ENCODE measurements at places on chromosomes 11 and 22.

- DNase-seq: no peak
Observed at GRCh38 chr11:46527591-46528130, 66.2 kb downstream of the AMBRA1 start.

GRCh38 chr22:41947424-41948080, 600 bp upstream of the CENPM start:
- no peak for DNase-seq

DNA sequence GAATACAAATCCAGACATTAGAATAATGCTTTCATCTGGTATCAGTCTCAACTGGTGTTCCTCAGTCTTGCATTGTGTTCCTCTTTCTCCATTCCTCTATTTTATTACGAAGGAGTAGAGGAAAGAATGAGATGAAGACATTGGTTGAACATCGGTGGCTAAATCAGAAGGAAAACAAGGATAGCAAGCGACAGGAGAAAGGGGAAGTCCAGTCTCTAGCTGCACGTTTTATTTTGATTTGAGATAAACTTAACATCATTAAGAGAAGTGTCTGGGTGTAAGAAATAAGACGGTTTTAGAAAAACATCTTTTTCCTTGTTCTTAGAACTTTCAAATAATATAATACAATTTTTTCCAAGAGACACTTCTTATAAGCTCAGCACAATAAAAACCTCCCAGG, 6.2 kb downstream of the SOX6 start:
- no peak for DNase-seq

DNA sequence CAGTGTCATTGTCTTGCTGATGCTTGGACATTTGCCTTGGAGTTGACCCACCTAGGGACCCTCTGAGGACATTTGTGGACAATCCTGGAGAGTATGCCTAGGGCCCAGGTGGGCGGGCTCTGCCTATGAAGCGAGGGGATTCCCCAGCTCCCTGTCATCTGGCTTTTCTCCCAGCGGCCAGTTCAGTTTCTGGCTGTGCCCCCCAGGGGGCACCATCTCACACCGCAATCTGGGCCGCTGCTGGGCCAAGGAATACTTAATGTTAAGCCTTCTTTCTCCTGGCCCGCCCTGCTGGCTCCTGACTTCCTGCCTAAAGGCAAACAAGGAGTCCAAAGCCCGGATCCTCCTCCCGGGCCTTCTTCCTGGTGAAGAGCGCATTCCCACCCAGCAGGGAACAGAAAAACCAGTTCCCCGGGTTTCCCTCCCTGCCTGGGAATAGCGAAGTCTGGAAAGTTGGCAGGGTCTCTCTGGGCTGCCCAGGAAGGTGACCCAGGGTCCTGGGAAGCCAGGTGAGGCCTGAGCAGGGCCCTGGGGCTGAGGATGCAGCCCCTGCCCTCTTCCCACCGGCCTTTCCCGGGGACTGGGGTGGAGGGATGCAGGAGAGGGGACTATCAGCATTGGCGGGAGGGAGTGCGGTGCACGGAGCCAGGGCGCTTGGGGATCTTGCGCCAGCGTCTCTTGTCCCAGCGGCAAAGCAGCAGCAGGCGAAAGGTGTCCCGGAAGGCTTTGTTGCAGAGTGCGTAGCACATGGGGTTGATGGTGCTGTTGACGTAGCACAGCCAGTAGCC, 11.9 kb downstream of the CHRM1 start:
- DNase-seq: peak; percentile 18

- DNase-seq: no peak
Observed at GRCh38 chr22:45880091-45880715, 96.8 kb downstream of the WNT7B start.

DNA sequence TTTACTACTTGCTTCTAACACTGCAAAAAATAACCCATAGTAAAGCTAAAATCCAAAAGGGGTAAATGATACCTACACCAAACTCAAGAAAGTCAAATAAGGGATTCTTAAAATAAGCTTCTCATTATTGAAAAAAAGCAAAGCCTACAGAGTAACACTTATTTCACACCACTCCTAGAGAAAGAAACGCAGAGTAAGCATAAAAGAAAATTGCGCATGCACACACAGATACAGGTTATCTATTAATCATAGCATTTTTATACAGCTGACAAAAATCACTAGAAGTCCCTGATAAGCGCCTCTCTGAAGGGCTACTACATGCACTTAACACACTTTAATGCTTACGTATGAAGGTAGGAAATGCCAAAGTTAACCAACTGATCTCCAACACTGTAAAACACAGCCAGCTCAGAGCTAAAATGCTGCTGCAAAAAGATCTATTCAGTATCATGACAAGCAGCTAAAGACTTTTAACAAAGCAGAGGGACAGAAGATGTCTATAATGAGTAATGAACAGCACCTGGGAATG, 14.0 kb downstream of the RBFOX2 start:
- DNase-seq: no peak

DNA sequence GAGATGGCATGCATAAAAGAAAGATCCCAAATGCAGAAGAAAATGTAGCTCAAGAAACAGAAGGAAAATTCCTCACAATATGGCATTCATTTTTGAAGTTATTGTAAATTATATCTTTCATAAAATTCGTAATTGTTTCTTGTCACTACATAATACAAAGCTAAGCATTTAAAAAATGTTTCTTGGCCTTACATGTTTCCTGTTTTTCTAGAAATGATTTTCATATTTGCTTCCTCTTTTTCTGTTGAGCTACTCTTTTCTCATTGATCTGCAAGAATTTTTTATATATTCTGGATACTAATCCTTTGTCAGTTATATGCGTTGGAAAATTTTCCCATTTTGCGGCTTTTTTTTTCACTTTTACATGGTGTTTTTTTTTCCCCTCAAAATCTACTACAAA, 48.0 kb downstream of the ENTHD1 start:
- DNase-seq: no peak

DNA sequence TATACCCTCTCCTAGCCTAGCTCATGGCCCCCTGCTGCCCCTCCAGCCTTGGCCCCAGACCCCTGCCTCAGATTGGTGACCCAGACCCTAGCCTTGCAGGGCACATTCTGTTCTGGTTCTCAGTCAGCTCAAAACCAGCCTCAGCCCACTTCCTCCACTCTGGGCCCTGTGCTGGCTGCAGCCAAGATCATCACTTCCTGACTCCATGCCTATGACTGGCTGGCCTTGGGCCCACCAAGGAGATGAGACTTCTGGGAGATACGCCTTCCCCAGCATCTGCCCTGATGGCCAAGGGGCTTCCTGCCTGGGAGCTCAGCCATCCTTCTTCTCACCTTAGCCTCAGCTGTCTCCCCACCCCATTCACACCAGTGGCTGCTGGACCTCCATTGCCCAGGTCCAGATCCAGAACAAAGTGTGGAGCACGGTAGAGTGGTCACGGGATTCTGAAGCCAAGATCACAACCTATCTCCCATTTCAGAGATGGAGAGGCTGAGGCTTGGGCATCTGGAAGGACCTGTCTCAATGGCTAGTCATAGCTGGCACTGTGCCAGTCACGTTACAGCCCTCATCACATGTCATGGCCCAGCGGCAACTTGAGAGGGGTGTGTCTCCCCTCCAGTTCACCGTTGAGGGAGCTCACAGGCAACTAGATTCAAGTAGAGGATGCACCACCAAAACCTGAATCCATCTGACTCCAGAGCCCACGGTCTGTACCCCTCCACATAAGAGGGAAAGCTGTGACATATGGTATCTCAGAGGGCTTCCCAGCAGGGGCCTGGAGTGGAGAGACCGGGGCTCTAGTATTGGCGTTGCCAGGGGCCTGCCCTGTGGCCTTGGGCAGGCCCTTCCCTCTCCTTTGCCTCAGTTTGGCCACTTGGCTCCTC, 43.0 kb upstream of the KLHL35 start:
- no peak for DNase-seq

GRCh38 chr11:102573851-102574250, 43.3 kb upstream of the MMP7 start:
- no peak for DNase-seq

DNA sequence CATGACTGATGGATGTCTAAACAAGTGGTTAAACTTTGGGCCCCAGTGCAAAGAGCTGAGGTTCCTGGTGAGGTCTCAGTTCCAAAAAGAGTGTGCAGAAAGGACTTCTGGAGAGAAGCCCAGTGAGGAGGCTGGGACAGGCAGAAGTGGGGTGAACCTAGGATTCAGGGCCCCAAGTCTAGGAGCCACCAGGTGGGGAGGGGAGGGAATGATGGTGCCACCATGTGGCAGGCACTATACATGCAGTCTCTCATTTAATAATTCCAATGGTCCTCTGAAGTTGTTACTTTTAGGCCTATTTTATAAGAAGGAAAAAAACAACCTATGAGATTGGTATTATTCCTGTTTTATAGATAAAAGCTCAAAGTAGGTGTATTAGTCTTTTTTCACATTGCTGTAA, 102.0 kb downstream of the INSC start:
- no peak for DNase-seq

GRCh38 chr22:40322021-40322420, 24.3 kb upstream of the ADSL start:
- DNase-seq: no peak

DNA sequence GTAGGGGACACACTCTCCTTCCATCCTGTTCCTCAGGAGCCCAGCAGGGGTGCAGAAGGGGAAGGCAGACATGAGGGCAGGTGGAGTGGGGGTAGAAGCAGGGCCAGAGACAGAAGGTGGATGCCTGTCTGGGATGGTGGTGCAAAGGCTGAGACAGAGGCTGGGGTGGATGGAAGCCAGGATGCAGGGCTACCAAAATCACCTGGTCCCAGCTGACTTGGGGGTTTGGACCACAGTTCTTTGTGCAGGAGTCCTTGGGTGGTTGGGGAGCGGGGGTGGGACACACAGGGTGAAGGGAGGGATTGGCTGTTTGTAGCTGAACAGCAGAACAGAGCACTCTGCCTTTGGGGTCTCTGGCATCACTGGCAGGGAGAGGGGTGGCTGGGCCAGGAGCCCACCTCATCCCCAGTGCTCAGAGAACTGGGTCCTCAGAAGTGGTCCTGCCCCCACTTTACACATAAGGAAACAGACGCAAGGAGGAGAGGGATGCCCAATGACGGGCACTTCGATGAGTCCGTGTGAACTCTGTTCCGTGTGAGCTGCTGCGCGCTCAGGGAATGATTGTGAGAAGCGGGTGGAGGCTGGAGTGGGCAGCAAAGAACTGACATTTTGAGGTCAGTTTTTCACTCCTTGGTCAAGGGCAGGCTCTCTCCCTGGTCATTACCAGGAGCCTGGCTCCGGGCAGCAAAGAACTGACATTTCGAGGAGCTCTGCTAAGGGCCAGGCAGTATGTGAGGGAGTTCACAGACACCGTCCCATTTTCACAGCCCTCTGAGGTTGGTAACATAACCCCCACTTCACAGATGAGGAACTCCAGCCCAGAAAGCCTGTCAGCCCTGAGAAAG, 1.9 kb downstream of the TAGLN start:
- DNase-seq: no peak

DNA sequence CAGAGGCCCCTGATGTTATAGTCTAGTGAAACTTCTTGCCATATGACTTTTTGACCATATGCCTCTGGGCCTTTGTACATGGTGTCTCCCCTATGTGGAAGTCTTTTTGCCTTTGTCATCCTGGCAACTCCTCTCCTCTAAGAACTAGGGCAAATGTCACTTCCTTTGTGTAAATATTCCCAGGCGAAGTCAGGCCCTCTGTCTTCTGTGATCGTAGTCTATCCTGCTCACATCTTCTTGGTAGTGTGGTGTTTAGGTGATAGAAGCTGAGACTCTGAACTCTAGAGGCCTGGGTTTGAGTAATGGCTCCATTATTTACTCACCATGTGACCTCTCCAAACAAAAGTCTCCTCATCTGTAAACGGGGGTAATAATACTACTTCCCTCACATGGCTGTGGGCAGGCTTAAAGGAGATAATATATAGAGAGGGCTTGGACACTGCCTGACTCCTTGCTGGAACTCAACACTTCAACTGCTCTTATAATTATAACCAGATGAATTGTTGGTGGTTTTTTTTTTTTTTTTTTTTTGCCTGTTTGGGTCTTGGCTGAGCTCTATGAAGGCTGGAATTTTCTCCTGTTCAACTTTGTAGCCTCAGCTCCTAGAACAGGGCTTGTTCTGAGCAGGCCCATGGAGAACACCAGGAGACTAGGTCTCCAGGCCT, 43.8 kb downstream of the INSC start:
- no peak for DNase-seq
